Calu3 (cell line): ENCODE measurements at places on chromosomes 4 and X. TPM values are rescaled to one million over a fixed set of nuclear protein-coding genes. Genes with fewer than 3 reads are reported as not detected.

GRCh38 chr4:38909015-38909414, 41.4 kb downstream of the FAM114A1 start:
- no peak for DNase-seq

- no peak for DNase-seq
Measured at GRCh38 chr4:52554612-52555355, 104.3 kb downstream of the USP46 start.

- no peak for DNase-seq
Measured at GRCh38 chrX:112738347-112739033, 58.8 kb upstream of the LHFPL1 start.

DNA sequence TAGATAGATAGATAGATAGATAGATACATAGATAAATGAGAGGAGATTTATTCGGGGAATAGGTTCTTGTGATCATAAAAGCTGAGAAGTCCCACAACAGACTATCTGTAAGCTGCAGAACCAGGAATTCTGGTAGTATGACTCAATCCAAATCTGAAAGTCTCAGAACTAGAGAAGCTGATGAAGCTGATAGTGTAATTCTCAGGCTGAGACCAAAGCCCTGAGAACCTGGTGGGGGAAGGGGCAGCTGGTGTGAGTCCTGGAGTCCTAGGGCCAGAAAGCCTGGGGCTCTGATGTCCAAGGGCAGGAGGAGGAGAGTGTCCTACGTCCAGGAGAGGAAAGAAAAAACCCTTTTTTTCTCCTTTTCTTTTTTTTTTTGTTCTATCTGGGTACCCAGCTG, 8.0 kb upstream of the BANK1 start:
- DNase-seq = no peak

GRCh38 chr4:86974551-86974994, 39.8 kb downstream of the AFF1 start:
- DNase-seq = no peak

DNA sequence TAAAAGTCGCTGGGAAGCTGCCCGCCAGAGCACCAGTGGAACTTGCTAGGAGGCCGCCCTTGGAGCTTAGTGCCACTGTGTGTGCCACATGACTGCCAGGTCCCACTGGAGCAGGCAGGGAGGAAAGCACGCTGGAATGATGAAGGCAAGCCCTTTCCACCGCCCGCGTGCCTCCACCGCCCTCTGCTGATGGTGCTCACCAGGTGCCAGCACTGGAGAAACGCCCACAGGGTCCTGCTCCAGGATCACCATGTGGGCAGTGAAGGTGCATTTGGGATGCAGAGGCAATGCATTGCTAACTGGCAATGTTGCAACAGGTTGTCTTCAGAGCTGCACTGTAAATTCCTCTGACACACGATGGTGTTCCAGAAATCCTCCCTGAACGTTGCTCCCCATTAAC, 76.3 kb downstream of the SHROOM2 start:
- DNase-seq = no peak

DNA sequence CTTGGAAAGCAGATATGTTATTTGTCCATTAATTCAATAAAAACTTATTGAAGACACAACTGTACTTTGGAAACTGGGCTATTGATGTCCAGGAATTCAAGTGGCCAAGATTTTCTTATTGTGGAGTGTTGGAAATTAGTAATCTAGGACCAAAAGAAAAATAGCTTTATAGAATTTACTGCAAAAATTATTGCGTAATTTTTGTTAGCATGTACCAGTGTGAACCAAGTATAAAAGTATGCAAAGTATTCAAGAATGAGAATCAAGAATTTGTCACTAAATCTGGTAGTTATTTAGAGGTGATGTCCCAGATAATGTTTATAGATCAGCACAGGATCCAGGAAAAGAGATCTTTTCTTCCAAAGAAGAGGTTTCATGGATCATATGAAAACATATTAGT, 468.9 kb upstream of the CTSO start:
- no peak for DNase-seq

- DNase-seq = no peak
Measured at GRCh38 chrX:104854790-104855340, 288.9 kb downstream of the IL1RAPL2 start.

- DNase-seq = no peak
Measured at GRCh38 chr4:110610940-110611831, 11.7 kb downstream of the PITX2 start.

DNA sequence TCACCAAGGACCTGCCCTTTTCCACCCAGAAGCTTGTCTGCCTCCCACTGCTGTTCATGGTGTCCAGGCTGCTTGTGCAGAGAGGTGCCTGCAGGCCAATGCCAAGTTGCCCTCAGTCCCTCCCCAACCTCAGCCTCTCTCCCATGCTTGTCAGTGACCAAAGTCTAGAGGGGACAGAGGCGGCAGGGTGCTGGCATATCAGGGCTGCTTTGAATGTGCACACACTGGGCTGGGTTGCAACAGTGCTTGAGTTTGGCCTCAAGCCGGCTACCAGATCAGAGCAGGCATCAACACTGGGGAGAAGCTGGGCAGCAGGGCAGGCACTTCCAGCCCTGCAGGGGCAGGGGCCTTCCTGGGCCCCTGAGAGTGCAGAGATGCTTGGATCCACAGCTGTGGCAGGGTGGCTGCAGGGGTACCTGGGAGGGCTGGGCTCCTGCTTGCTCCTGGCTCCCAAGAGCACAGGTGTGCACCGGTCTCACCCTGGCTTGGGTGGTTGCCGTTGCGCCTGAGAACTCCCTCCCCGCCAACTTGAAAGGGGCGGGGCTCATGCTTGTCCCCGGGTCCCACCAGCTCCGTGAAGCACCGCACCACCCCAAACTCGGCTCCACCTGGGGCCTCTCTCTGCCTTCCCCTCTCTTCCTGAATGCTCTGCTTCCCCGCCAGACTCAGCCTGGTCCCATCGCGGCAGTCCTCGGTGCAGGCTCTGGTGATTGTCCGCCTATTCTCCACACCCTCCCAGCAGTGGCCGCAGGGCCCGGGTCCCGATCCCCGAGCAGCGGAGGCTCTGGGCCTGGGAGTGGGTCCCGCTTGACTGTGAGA, 1681.9 kb upstream of the ADGRL3 start:
- DNase-seq = no peak

DNA sequence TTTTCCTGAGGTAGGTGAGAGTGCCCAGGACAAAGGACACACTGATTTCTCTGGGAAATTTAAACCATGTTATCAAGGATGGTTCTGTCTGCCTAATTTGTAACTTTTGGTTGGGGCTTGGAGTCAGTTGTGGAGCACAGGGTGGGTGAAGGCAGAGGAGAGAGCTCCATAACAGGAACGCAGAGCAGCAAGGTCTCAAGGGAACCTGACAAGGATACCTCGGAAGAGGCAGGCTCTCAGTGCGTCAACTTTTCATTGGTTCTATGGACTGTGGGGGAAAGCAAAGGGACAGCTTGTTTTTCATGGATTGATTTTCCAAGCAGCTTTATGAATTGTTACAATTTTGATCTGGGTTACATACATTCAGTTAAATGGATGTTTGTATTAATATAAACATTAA, 110.4 kb downstream of the SLIT2 start:
- no peak for DNase-seq

GRCh38 chr4:12724510-12724909, 759.6 kb downstream of the RAB28 start:
- no peak for DNase-seq

DNA sequence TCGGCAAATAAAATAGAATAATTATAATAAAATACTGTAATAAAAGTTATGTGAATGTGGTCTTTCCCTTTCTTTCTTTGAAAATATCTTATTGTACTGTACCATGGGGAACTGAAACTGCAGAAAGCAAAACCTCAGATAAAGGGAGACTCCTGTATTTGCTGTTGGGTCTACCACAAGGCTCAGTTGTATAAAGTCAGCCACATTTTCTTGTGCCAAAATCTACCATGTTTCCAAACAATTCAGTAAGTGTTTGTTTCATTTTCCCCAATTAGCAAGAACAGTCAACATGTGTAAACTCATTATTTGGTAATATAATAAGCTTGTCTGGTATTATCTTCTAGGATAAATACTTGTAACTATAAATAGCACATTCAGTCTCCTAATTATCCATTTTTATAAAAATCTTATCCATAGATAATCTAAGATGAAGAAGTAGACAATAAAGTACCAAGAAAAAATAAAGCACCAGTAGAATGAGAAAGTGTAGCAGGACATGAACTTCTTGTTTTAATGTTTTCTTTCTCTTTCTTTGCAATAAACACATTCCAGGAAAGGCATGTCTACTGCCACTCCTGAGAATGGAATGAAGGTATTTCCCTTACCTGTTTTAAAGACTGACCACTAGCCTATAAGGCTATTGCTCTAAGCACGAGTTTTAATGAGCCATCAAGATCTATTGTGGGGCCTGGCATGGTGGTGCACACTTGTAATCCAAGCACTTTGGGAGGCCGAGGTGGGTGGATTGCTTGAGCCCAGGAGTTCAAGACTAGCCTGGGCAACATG, 15.0 kb upstream of the OTUD4 start:
- DNase-seq = no peak

The NSUN7 gene
- 7.7 and 8.6 TPM in 2 replicates for total RNA-seq

The ATOH1 gene
- not detected in 2 replicates for total RNA-seq

The CRMP1 gene
- not detected in 2 replicates for total RNA-seq

The RBM3 gene
- total RNA-seq = 218 and 248 TPM in 2 replicates

The PORCN gene
- 15.6 and 19.3 TPM in 2 replicates for total RNA-seq
